IPS DF 19.7 (cell line): ENCODE measurements at places on chromosomes 3 and 15.

GRCh38 chr3:138440121-138440521 lies 5.7 kb downstream of the ESYT3 start:
- no peak for DNase-seq

DNA sequence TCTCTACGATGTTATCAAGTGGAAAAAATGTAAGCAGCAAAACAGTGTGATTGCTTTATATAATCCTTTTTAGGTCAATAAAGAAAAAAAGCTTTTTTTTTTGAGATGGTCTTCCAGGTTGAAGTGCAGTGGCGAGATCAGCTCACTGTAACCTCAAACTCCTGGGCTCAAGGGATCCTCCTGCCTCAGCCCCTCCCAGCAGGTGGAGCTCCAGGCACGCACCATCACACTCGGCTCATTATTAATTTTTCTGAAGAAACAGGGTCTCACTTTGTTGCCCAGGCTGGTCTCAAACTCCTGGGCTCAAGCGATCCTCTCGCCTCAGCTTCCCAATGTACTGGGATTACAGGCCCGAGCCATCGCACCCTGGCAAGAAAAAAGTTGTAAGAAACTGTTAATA lies 17.3 kb downstream of the RNF168 start:
- DNase-seq: no peak

DNA sequence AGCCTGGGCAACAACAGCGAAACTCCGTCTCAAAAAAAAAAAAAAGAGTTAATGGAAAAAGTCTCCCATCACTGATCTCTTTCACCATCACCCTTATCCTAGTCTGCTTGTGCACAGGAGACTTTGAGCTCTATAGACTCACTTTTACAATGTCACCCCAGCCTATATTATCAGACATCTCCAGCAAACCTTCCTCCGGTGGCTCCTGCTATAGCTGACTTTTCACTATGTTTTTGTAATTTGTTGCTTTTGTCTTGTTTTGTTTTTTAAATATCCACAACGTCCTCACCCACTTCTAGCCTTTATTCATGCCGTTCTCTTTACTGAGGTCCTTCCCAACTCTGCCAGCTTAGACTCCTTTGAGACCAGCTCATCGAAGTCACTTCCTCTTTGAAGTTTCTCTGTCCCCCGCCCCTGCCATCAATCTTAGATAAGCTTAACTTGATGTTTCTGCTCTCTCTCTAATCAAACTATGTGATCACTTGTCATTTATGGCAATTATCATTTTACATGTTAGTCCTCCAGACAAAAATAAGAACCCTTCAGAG lies 82.7 kb upstream of the CHD2 start:
- DNase-seq: no peak

DNA sequence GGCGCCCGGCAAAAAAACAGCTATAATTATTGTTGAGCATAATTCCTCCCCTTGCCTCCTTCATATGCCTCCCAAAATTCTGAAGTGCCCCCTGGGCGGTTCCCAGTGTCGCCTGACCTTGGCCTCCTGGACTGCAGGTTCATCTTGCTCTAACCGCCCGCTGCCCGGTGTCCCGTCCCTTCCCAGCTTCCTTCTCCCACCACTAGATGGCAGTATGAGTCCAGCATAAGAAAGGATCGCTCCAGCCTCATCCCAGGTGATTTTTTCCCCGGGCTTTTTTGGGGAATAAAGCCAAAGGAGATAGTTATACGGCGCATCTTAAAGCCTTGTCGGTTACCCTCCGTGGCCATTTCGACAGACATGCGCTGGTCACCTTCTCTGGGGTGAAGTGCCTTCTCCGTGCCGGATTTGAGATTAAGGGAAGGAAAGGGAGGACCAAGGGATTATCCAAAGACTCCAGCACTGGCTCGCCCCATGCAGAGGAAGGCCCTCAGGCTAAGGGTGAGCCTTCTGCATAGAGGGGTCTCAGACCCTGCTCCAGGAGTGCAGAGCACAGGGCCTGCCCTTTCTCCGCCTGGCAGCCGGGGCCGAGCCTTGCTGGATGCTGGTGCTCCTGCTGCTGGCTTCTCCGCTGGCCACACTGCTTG lies 45.8 kb upstream of the TRA2B start:
- DNase-seq: peak; percentile 28

GRCh38 chr3:155641956-155642355 lies 102.9 kb downstream of the PLCH1 start:
- DNase-seq: no peak

DNA sequence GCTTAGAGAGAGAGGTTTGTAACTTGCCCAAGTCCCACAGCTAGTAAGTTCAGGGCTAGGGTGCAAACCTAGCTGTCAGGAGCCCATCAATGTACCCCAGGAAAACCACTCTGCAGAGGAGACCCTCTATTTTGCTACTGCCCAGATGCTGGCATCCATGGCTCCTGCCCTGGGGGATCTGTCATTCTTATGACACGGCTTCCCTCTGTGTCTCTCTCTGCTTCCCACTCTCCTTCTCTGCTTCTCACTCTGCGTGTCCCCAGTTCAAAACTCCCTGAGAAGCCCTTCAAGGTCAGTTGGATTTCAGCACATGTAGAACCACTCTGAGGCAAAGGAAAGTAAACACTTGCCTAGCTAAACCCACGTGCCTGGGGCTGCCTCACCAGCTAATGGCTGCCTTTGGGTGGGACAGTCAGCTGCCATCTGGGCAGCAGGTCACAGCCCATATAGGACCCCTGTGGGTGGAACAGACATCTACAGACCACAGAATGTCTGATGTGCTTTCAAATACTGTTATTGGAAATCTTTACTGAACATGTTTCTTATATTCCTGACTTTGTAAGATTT lies 29.4 kb upstream of the SLCO2A1 start:
- DNase-seq: no peak

- DNase-seq: no peak
These were observed 14.9 kb upstream of the MAGI1 start for GRCh38 chr3:66053550-66054094.

- DNase-seq: no peak
These were observed 479.6 kb downstream of the CNTN3 start for GRCh38 chr3:74134831-74135230.

DNA sequence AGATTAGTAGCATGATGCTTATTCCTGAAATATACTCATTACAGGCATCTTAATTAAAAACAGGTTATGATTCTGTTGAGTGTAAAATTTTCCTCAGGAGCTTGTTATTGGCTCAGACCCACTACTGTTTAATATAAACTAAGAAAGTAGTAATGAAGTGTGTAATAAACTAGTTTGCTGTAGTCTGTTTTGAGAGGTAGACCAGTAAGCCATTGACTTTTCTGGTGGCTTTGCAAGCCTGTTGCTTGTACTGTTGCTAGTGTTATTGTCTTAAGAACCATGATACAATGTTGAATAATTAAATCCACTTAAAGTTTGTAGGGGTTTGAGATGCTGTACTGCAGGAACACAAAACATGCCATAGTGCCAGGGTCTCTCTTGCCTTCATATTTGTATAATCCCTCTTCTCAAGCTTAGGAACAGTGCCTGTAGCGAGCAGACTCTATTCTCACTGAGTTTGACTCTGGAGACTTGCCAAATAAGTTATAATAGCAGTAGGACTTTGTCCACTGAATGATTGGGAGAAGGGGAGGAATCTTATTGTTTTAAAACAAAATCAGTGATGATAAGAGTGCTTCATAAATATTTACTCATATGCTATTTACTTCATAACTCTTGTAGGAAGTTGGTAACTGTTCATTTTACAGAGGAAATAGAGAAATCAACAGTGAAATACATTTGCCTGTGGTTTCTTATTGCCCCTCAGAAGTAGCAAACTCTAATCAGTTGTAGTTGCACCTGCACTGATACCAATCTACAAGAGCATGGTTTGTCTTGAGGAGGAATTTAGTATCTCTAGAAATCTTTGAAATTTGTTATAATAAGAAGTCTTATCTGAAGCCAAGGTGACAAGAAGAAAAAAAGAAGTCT lies 13.4 kb downstream of the TCF12 start:
- no peak for DNase-seq

- DNase-seq: no peak
These were observed 318.6 kb upstream of the ICE2 start for GRCh38 chr15:60797444-60798040.

DNA sequence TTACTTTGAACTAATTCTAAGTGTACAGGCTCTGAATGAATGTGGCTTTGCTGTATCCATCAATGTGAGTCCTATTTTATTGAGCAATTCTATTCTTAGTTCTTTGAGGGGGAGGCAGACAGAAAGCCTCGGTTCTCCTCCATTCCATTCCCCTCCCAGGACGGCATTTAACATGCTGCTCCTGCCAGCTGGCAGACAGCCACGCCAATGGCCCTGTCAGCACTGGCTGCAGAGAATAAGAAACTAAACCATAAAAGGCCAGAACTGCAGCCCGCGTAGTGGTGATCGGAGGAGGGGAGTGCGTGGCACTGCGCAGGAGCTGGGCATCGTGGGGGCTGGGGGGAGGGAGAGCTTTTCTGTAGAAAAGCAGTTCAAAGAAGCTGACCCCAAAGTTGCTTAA lies 76.0 kb upstream of the HACD2 start:
- no peak for DNase-seq

DNA sequence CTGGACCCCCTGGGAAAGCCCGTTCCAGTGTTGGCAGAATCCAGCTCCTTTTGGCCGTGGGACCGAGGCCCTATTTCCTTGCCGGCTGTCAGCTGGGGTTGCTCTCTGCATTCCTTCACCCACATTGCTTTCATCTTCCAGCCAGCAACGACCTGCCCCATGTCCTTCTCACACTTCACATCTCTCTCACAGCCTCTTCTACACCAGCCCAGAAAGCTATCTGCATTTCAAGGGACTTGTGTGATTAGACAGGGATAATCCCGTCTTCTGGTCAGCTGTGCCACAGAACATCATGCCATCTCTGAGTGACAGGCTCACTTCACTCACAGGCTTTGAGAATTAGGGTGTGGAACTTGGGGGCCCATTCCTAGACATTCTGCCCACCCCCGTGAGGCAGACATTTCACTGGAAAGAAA lies 16.4 kb downstream of the EFCC1 start:
- DNase-seq: no peak

DNA sequence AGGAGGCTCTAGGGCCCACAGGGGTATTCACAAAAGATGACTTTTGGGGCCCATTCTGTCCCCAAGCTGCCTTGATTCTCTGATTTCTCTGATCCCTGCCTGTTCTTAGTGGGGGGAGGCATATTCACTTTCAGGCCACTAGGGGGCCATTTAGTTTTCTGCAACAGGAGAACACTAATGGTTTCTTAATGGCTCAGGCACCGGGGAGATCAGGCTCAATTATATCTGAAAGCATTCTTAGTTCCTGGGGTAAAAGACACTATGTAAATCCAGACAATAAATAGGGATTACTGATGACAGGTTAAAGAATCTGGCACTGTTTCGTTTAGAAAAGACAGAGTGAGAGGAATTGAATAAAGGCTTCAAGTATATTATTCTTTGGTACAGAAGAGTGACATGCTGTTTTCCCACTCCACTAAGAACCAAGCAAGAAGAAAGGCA lies 2.5 kb upstream of the INAFM2 start:
- DNase-seq: no peak

- DNase-seq: no peak
These were observed 4.9 kb upstream of the BTLA start for GRCh38 chr3:112504123-112504522.
